ENCODE measurements at places on chromosomes 12 and 14.

- DNase-seq, result no peak
These were observed 34.2 kb downstream of the ABCC9 start for GRCh38 chr12:21906919-21907493.

GRCh38 chr12:16599081-16599480 lies 6.9 kb downstream of the LMO3 start:
- DNase-seq, result no peak

GRCh38 chr12:130909111-130909510 lies 37.2 kb downstream of the RAN start:
- no peak for DNase-seq

DNA sequence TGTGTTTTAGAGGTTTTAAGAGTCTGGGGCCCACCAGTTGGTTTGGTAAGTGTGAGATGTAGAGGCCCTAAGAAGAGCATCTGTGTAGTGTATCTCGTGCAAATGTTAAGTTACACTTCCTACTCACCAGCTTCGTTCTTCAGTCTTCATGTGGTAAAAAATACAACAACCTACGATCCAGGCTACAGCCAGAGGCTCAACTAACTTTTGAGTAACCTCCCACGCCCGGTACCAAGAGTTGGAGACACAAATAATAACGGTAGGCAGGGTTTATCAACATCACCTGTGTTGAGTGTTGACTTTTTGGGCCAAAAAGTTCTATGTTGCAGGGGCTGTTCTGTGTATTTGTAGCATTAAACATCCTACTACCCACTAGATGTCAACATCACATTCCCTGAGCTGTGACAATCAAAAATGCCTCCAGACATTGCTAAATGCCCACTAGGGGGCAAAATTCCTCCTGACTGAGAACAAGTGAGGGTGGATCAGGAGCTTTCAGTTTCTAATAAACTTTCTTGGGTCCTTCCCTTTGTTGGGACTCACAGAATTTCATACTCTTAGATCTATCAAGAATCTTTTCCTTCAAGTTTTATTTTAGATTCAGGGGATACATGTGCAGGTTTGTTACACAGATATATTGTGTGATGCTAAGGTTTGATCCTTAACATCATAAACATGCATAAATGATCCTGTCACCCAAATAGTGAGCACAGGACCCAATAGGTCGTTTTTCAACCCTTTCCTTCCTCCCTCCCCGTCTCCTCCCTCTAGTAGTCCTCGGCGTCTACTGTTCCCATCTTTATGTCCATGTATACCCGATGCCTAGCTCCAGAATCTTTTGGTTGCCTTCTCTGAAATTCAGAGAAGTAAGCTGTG lies 94.7 kb downstream of the SLC2A13 start:
- DNase-seq, result no peak

DNA sequence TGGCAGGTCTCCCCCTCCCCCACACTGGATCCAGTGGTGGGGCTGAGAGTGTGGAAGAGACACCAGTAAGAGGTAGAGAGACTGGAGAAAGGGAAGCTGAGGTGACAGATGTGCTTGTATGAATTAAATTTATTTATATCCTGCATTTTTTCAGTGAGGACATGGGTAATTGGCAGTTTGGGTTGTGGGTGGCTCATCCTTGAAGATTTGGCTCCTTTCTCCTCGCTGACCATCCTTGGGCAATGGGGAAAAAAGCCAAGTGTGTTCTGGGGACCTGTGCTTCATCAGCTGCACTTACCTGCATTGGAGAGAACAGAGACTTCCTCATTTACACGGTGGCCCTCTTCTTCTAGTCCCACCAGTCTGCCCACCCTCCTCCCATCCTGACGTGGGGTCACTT lies 86.4 kb downstream of the RFX4 start:
- no peak for DNase-seq

GRCh38 chr14:92199763-92200162 lies 78.0 kb downstream of the CPSF2 start:
- DNase-seq, result no peak

GRCh38 chr14:50198499-50198898 lies 32.9 kb downstream of the SOS2 start:
- no peak for DNase-seq

GRCh38 chr14:21264025-21264801 lies 5.0 kb downstream of the HNRNPC start:
- DNase-seq, result no peak

DNA sequence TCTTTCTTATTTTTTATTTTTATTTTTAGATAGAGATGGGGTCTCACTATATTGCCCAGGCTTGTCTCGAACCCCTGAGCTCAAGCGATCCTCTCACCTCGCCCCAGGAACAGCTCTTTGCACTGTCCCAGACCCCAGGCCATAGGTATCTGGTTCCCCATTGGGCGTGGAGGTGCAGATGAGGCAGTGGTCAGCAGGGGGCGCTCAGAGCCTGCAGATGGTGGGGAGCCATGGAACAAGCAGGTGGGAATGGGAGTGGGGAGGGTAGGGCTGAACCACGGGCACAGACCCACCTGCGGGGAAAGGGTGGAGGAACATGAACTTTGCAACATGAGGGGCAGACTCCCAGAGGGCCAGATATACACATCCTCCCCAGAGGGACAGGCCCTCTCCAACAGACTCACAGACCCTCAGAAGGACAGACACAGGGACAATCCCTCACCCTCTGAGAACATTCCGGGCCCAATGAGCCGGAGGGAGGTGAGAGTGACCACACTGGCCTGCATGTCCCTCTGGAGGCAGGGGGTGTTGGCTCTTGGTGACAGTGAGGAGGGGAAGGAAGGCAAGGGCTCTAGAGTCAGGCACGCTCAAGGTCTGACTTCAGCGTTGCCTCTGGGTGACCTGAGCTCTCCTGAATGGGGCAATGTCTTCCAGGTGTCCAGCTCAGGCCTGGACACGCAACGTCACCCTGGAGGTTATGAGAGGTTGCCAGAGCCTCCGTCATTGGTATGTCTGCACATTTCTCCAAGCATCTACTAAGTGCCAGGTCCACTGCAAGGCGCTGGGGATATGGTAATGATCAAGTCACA lies 34.9 kb downstream of the KRT80 start:
- DNase-seq, result no peak

- no peak for DNase-seq
These were observed 243.4 kb upstream of the PELI2 start for GRCh38 chr14:55874785-55875184.

DNA sequence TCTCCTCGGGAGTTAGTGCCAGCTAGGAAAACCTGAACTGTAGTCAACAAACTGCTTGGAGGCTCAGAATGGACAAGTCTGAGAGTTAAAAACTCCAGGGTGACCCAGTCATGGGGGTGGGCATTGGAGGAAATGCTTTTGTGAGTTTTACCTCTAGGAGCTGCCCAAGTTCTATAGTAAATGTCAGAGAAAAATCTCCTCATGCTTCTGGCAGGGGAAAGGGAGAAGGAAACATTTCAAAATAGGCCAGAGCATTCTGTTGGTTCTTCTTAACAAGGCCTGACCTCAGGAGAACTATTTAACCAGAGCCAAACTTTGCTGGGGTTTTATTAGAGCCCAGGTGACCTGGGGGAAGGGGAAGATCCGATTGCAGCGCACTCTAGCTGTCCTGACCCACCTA lies 12.3 kb downstream of the NINJ2 start:
- DNase-seq, result no peak

GRCh38 chr14:55302367-55303124 lies 31.3 kb downstream of the FBXO34 start:
- DNase-seq, result no peak

- no peak for DNase-seq
These were observed at the start of gene BMAL2 for GRCh38 chr12:27332714-27333402. Gene BMAL2 (plus strand): TSS chr12:27332836. CDS start chr12:27333073, 237 bp downstream.

DNA sequence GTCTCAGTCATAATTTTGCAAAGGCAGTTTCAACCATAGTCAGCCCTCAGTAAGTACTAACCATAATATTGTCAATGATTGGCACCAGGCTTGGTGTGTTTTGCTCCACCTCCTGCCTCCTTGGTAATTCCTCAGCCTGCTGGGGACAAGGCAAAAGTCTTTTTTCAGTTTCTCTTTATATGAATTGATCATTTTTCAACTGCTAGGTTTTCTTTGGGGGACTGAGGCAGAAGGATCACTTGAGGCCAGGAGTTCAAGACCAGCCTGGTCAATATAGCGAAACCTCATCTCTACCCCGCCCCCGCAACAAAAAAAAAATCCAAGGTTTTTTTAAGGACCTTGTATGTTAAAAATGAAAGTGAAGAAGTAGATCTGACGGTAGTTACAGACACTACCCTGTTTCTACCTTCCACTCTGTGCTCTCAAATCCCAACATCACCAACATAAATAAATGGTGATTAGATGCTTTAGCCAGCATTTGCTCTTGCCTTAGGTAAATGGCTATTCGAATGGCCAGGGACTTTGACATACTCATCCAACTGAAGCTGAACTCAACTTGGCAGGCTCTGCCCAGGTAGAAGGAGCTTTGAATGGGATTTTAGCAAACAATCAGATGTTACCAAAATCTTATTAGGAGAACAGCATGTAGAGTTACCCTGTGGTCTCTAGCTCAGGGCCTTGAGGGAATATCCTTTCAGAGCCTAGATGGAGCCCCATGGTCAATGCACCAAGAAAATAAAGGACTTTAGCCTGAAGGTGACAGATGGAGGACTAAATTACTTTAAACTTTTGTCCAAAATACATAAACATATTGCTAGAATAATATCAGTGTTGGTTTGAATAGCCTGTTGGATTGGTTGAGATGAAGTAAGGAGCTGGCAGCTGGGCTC lies 126.9 kb upstream of the AMIGO2 start:
- DNase-seq, result no peak

Data from cortex of kidney (tissue), 1 donor.